ENCODE measurements at places on chromosomes 3 and 15.

DNA sequence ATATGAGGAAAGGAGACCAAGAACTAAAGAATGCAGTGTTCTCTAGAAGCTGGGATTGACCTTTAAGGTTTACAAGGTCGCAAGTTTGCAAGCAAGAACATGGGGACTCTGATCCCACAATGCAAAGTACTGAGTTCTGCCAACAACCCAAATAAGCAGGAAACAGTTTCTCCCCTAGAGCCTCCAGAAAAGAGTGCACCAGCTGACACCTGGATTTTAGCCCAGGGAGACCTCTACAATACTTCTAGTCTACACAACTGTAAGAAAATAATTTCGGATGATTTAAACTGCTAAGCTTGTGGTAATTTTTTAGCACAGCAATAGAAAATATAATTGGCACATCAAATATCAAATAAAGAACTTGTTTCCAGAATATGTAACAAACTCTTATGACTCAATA is 46.4 kb downstream of the EHHADH start:
- DNase-seq: no peak

DNA sequence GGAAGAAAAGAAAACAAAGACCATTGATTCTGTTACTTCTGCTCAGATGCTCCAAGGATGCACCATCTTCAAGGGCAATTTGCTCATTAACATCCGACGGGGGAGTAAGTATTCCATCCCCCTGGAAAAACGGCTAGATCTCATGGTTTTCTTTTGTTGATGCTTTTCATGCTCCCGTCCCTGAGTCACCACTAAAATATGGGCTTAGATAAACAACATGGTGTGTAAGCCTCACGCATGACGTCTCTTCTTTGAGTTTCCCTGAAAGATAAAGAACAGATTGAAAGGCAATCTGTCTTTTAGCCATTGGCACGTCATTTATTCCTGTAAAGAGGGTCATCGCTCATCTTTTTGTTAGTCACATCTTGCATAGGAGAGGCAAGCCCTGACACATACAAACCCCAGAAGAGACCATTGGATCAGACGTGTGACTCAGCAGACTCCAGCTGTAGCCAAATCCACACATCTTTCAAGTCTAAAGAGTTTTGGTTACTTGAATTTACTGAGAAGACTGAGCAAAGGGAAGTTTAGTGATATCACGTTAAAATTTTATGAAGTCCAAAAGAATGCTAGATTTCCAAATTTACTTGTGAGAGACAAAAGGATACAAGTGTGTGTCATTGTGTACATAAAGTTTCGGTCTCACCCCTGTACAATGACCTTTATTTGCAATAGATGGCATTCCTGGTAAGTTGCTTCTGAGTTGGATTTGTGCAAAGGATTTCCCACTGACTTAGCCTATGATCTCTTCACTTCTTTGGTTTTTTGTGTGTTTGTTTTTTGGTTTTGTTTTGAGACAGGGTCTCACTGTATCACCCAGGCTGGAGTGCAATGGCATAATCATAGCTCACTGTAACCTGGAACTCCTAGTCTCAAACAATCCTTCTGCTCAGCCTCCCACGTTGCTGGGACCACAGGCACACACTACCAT is 110.5 kb downstream of the PGPEP1L start:
- DNase-seq: peak; percentile 83

GRCh38 chr3:42961633-42962032 is 17.5 kb upstream of the GASK1A start:
- DNase-seq: peak; percentile 67

DNA sequence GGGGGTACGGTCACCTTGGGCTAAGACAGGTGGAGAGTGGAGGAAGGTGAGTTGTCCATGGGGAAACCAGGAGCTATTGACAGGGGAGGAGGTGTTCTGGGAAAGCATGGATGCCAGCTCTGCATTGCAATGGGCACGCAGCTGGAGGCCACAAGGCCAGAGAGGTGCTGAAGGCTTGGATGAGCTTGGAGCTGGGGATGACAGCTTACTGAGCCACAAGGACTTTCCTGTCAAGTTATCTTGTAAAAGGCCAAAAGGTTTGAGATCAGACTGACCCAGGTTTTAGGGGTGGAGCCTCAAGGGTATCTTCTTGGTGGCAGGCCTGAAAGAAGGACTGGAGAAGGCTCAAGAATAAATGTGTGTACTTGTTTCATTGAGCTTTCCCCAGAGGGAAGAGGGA is 115.2 kb downstream of the ASB7 start:
- DNase-seq: no peak

GRCh38 chr15:99818872-99819271 is 85.6 kb upstream of the LYSMD4 start:
- DNase-seq: no peak
